Lung (tissue), 17 donors: ENCODE measurements at places on chromosomes 6 and 20.

GRCh38 chr6:62150048-62150663, 135.9 kb downstream of the KHDRBS2 start:
- DNase-seq = peak; percentile 42

DNA sequence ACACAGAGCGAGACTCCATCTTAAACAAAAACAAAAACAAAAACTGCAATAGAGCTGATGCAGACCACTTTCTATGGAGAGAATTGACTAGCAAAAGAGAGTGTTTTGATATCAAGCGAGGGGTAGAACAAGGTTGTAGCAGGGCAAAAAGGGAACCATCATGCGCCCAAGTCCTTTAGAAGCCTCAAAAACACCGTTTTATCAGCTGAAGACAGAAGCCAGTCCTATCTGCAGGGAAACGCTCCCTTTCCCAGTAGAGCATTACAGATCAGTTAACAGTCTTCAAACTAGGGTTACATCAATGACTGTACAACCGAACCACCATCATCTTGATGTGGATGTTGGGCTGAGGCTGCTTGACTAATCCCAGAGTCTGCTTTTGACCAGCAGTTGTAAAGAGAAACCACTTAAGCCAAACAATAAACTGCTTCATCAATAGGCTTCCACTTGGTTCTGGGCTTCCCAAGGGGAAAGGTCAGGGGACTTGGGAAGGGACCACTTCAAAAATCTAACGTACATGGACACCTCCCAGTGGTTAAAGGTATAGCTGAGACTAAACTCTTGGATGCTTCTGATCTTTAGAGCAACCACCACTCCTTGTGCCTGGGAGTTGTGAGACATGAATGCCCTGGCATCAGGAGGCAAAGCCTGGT, 59.6 kb upstream of the SPDEF start:
- DNase-seq = no peak

GRCh38 chr20:57618091-57618763, 2.0 kb downstream of the ZBP1 start:
- no peak for DNase-seq

- no peak for DNase-seq
Observed at GRCh38 chr6:140156131-140156530, 781.7 kb upstream of the CITED2 start.

GRCh38 chr6:85672050-85672449, 29.4 kb upstream of the SYNCRIP start:
- DNase-seq = no peak

DNA sequence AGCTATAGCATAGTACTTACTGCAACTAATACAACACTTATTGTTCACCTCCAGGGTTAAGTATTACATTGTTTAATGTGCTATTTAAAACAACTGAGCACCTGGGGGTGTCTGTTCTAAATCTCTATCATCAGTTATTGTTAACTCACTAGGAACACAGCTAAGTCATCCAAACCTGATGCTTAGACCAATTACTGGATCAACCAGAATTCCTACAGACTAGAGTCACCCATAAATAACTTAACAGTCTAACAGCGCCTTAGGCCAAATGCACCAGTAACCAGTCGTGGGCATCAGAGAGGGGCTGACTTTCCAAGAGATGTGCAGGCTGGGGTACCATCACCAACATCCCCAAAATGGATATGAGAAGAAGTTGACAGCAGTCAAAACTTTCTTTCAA, 110.7 kb downstream of the ADTRP start:
- no peak for DNase-seq

- DNase-seq = no peak
Observed at GRCh38 chr6:113149511-113149910, 707.6 kb upstream of the MARCKS start.

GRCh38 chr20:41530923-41531322, 87.3 kb downstream of the CHD6 start:
- no peak for DNase-seq

DNA sequence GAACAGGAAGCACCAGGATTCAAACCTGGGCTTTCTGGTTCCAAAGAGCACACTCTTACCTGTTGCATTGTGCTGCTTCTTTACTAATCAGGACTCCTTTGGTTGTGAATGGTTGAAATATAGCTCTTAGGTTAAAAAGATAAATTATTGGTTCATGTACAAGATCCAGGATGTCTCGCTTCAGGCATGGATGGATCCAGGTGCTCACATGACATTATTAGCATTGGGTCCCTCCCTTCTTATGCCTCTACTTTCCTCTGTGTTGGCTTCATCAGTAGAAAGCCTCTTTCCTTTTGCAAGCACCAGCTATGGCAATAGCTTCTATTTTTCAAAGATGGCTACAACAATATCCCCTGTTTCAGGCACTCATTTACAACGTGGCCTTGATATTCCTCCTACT, 217.7 kb upstream of the SULF2 start:
- no peak for DNase-seq

DNA sequence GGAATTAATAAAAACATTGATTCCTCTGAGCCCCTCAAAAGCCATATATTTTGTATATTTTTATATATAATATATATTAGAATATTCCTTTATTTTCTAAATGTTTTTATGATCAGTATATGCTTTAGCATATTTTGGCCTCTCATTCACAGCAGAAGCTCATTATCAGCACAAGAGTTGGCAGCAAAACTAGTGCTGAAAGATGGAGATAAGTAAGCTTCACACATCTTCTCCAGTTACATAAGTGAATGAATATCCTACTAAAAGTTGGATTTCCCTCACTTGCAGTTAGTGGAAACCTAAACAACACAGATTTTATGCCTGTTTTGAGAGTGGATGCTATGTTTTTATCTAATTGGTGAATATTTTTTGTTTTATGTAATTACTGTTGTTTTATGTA, 1303.8 kb upstream of the ADGRB3 start:
- peak; percentile 35 for DNase-seq

GRCh38 chr6:43774776-43775534, 4.9 kb downstream of the VEGFA start:
- DNase-seq = peak; percentile 86

- peak; percentile 70 for DNase-seq
Observed at GRCh38 chr6:137076277-137077068, 31.7 kb upstream of the IL20RA start.

DNA sequence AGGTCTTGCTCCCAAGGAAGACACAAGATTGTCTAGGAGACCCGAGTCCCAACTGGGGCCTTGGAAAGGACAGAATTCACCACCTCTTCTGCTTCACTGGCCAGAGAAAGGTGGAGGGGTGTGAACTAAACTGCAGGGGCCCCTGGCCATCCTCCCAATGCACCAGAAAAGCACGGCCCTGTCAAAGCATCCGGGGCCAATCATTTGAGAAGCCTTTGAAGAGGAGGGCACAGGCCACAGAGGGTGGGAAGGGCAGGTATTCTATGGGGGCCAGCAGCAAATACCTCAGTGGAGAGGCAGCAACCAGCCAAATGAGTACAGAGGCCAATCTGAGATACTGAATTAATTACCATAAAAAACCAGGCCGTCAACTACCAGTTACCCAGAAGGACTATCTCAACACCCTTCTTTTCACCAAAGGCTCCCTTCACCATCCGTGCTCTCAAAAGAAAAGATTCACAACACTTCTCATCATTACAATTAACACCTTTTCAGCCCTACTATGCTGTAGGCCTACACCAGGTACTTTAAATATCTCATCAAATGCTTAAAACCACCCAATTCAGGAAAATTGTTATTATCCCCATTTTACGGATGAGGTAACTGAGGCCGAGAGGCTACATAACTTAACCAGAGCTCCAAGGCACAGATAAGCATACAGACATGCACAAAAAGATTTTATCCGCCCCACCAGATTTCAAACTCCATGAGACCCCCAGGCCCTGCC, 50.7 kb downstream of the TRERF1 start:
- no peak for DNase-seq

- no peak for DNase-seq
Observed at GRCh38 chr6:20605581-20605980, 71.3 kb downstream of the CDKAL1 start.

GRCh38 chr6:81755551-81755950, 3.1 kb upstream of the TENT5A start:
- DNase-seq = no peak
